CD14-positive monocyte (primary cell): ENCODE measurements at places on chromosomes 11 and 22.

GRCh38 chr11:11620173-11620920, 1.5 kb downstream of the GALNT18 start:
- no peak for DNase-seq

DNA sequence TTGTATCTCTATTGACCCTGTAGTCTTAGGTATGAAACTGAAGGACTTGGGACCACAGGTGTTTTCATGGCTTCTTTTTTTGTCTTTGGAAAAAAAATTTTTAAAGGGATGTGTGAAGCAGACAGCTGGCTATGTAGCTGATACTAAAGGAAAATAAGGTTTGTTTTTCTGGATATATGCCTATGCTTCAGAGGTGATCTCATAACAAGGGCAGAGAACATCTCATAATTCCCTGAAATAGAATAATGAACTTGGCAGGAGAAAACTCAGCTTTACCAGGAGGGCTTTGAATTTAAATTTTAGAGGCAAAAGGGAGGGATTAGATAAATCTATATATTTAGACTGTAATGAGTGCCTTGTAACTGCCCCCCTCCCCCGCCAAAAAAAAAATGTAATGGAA, 714.9 kb downstream of the OPCML start:
- DNase-seq, result no peak

DNA sequence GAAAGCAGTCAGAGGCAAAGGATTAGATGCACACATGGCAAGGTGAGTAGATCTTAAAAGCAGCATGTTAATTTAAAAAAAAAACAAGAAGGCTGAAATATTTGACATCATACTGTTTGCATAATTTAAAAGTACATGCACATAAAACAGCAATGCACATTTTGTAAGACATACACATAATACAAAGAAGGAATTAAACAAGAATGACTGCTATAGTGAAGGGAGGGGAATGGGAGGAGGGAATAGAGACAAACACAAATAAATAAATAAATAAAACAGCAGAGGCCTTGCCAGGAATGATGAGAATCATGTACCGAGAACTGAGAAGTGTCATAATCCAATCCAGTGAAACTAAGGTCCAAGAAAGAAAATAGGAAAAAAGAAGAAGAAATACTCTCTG, 486.2 kb upstream of the API5 start:
- no peak for DNase-seq

DNA sequence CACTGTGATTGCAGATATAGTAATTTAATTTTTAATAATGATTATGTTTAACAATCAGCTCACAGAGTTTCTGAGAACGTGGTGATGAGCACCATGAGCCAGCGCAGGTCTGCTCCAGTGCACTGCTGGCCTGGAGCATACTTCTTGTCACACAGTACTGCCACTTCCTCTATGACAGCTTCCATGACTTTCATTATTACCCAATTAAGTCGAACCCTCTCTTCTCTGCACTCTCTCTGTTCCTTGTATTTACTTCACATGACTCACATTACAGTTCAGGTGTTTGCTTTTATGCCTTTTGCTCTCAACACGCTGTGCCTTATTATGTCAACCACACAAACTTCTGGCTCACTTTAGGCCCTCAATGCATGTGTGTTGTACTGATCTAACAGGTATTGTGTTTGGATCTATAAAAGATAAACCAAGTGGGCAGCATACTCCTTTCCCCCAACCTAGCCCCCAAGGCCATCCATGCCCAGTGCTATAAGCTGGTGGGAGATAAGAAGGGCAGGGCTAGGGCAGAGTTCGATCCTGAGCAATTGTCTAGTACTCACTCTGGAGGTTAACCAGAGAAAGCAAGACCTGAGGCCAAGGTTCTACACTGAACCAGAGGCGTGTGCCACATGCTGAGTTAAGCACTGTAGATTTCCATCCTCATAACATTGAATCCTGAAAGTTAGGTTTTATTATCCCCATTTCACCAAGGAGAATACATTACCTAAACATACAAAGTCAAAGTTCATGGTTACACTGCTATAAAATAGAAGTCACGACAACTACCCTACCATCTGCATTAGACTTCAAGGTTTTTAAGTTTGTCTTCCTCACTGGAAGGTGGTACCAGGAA, 356.5 kb downstream of the INSC start:
- no peak for DNase-seq

DNA sequence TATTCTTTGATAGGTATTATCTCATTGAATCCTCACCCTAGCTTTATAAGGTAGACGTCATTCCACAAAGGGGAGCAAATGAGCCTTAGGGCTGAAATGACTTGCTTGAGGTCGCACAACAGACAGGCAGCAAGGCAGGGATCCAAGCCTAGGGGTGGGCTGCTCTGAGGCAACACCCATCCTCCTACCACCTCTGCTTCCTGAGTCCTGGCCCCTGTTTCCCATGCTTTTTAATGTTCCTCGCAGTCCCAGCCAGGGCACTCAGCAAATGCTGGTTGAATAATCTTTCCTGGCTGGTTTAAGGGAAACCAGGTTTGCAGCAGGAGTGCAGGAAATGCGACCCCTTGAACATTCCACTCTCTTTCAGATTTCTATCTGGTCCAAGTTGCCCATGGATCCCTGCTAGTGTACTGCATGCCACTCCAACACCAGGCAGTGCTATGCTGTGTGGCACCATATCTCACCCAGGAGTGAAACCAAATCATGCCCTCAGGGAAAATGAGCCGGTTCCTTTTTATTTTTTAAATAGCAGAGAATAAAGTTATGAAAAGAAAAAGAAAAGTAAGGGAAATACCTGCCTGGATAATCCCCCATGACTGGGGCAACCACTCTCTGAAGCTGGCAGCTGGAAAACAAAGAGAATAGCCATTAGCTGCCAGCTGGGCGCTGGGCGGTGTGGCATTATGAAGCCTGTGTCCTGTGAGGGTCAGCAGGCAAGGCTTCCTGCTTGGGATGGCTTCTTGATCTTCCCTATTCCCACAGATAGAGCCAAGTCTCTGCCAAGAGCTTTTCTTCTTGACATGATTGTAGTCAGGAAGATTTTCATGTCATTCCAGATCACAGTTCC, 21.8 kb downstream of the MICAL2 start:
- no peak for DNase-seq

DNA sequence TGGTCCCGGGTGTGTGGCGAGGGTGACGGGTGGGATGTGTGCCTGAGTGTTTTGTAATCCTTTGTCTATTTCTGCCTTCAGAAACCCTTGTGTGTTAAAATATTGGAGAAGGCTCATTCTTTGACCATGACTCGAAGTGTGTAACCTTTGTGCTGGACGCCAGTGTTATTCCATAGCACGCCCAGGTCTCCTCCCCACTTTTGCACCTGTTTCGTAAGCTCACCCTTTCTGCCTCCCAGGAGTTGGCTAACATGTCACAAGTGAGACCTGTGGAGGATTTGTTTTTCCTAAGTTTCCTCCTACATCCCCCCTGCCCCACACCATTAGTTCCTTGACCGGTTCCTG, 382 bp downstream of the C11orf54 start:
- peak; percentile 32 for DNase-seq

DNA sequence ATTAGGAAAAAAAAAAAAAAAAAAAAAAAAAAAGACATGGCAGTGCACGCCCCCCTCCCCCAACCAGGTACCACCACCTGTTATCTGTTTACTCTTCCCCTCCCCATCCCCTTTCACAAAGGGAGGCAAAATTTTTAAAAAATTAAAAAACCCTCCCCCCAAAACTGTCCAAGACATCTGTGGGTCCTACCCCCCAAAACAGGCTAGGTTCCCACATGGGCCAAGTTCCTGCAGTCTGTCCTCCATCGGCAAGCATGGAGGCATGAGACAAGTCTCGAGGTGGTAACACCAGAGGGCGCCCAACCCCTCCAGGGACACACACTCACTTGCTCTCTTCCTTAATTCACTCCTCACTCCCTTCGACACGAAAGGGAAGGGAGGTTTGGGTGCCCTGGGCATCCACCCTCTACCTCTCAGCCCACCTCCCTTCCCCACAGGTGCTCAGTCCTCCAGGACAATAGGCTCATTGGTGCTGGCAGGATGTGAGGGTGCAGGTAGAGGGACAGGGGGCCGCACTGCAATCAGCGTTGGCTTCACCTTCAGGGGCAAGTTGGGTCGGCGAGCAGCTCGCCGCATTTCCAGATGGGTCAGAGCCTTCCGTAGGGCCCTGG, 2.2 kb upstream of the TUT1 start:
- DNase-seq, result peak; percentile 88

GRCh38 chr11:111320728-111321568, 22.6 kb downstream of the POU2AF3 start:
- DNase-seq, result no peak

GRCh38 chr22:46058091-46058420, 81.1 kb upstream of the WNT7B start:
- DNase-seq, result peak; percentile 74

GRCh38 chr11:133966921-133967598, 10.3 kb upstream of the IGSF9B start:
- DNase-seq, result no peak

GRCh38 chr11:68118706-68119448, 2.3 kb downstream of the CHKA start:
- peak; percentile 49 for DNase-seq

GRCh38 chr22:22754961-22755777, 110.8 kb downstream of the GGTLC2 start:
- DNase-seq, result no peak

GRCh38 chr11:57751176-57751575, 443 bp downstream of the BTBD18 start:
- DNase-seq, result no peak

GRCh38 chr11:124716591-124716990, 23.2 kb upstream of the NRGN start:
- no peak for DNase-seq

DNA sequence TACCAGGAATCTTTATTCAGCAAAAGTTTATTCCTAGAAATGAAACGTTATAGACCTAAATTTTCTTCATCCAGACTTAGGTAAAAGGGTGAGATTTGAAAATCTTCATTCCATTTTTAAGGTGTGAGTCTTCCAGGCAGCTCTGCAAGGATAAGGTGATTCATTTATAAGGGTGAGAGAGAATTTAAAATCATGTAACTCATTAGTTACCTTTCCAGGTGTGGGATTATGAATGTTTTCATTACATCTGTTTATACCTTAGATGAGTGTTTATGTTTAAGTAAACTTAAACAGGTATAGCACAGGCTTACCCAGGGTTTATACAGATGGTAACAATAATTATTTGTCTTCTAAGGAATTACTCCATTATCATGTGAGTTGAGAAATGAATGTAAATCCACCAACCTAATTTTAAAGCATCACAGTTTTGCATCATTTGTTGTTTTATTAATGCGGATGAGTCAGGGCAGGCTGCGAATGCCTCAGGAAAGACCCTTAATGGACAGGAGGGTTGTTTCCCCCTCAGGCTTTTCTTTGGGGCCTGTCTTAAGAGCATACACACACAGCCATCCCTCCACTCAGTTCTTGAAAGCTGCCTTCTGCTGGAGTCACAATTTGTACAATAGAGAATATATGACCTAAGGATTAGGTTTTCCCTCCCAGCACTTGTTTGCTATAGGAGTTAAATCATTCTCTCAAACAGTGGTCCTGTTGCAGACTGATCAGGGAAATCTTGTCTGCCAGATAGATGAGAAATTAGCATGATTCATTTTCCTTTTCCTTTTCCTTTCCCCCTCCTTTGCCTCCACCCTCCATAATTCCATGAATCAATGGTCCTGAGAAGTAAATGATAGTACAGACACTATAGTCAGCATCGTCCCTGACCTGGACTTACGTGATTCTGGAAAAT, 3.0 kb downstream of the PRSS23 start:
- no peak for DNase-seq

DNA sequence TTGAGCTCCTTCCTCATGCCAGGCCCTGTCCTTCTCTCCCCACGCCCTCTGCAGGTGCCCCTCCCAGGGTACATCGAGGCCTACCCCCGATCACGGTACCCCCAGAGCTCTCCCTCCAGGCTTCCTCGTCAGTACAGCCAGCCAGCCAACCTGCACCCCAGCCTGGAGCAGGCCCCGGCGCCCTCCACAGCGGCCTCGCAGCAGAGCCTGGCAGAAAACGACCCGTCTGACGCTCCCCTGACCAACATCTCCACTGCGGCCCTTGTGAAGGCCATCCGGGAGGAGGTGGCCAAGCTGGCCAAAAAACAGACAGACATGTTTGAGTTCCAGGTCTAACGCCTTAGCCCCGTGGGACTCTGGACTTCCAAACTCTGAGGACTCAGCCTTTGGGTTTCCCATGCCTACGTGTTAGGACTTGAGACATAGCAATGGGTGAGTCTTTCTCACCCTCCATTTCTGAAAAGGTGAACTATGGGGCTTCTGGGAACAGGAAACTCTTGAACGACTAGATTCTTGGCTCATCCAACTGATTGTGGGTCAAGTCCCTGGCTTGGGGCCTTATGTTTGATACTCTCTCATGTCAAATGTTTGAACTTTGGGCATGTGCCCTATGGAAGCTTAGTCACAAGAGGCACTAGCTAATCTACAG, 32.7 kb downstream of the C11orf91 start:
- no peak for DNase-seq

DNA sequence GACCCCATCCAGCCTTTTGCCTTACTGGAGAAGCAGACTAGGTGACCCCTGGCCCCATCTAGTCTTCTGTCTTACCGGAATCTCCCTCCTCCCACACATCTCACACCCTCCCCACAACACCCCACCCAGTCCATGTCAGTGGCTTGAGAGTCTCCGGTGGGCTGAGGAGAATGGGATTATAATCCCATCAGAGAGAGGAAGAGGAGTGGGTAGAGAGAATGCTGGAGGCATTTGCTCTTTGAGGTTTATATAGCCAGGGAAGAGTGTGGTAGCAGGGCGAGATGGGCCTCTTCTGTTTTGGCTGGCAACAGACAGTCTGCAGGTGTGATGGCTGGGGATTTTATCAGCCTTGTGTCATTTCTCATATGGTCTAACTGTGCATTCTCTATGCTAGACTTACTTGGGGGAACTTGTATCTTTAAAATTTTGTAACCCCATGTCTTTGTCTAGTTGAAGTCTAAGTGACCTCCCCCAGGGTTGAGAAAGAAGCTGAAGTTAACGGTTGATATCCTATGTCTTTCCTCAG, 50.3 kb downstream of the GRAMD1B start:
- DNase-seq, result no peak

DNA sequence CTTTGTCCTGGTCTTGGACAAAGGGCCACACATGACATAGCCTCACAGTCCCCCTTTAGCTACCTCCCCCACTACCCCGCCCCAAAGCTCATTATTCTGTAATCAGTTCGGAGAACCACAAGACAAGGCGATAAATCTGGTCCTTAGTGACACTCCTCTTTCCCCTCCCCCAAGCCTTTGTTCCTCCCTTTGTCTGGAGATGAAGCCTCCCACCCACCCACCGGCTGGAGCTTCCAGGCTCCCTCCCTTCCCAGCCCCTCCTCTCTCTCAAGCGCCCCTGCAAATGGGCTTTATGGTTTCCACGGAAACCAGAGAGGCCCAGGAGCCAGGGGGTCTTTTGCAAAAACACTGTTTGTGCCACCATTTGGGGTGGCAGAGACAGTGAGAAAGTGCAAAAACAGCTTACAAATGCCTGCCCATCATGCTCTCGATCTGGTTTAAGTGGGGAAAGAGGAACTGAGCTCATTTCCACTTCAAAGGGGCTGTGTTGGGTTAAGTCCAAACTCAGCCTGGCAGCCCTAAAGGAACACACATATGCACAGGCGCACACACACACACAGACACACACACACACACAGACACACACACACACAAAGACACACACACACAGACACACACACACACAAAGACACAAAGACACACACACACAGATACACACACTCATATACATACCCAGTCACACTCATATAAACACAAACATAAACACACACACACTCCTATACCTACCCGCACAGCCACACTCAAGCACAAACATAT, 23.5 kb downstream of the APLNR start:
- peak; percentile 22 for DNase-seq
